GF-D8 (cell line): ENCODE measurements at places on chromosomes 1 and 21.

GRCh38 chr1:25990251-25990650, 7.6 kb downstream of the PAFAH2 start:
- no peak for DNase-seq

DNA sequence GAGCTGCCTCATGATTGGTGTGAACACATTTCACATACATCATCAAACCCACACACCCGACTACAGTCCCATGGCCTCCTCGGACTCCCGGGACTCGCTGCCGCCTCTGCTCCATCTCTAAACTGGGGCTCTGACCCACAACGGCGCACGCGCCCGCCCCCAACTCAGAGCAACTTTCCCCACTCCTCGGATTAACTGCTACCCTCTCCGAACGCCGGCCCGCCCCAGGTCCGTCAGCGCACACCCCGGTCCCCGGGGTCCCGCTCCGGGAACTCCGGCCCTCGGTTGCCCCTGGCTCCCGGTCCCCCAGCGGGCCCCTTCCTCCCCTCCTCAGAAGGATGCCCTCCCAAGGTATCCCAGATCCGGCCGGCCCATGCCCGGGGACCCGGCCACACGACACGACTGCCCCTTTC, 740 bp downstream of the DSTYK start:
- no peak for DNase-seq

DNA sequence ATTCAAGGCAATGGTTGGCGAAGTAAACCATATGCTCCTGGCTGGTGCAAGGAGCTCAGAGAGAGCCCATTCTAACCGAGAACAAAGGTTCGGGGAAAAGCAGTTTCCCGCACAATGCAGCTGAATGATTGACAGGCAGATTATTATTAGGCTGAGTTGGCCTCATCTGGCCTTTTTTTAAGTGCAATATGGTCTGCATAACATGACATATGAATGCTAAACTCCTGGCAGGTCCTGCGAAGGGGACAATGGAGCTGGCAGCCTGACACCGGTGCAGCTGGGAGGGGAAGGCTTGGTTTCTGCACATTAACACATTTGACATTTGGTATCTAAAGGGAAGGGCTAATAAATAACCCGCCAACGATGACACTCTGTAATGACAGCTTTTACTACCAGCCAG, 92.0 kb downstream of the MIS18A start:
- DNase-seq: no peak

GRCh38 chr1:150151291-150152181, 1.8 kb downstream of the PLEKHO1 start:
- DNase-seq: no peak

- peak; percentile 51 for DNase-seq
These were observed 40.1 kb upstream of the HMCN1 start for GRCh38 chr1:185694081-185694480.

DNA sequence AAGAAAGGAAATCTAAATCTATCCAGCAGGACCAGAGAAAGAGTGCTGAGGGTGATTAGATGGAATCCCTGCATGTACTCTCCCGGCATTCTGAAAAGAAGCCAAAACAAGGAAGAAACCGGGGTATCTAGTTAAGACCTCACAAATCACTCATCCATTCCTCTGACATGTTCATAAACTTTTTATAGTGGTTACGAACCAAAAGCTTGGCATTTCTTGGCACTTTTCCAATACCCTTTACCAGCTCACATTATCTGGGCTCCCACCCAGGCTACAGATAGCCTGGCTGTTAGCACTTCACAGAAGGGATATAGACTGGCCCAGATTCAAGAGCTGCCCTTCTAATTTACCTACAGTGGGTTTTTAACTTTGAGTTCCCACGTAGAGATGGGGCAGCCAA, 1.8 kb upstream of the C1orf74 start:
- DNase-seq: no peak

GRCh38 chr1:149916898-149917252, 769 bp downstream of the SV2A start:
- DNase-seq: no peak

DNA sequence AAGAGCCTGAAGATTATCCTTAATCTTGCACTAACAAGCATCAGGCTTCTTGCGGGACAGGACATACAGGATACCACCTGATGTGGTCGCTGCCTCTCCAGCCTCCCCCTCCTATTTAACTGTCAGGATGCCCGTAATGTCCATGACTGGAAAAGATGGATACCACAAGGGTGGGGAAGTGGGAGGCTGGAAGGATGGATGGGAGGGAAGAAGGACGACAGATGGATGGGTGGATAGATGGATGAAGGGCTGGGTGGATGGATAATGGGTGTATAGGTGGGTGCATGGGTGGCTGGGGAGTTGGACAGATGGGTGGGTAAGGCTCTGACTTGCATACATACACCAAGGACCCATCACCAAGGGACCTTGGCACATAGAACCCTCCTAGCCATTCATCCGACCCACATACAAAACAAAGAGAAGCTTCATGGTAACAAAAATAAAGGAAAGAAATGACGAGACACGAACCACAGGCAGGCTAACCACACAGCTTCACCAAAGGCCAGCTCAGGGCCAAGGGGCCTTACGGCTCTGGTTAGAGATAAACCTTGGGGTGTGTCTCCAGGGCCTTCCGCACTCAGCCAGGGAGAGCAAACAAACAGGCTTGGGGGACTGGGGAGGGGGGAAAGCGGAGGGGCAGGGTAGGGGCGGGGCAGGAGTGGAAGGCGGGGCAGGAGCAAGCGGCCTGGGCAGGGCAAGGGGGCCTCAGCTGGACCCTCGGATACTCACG, 50.5 kb downstream of the HSPG2 start:
- no peak for DNase-seq

DNA sequence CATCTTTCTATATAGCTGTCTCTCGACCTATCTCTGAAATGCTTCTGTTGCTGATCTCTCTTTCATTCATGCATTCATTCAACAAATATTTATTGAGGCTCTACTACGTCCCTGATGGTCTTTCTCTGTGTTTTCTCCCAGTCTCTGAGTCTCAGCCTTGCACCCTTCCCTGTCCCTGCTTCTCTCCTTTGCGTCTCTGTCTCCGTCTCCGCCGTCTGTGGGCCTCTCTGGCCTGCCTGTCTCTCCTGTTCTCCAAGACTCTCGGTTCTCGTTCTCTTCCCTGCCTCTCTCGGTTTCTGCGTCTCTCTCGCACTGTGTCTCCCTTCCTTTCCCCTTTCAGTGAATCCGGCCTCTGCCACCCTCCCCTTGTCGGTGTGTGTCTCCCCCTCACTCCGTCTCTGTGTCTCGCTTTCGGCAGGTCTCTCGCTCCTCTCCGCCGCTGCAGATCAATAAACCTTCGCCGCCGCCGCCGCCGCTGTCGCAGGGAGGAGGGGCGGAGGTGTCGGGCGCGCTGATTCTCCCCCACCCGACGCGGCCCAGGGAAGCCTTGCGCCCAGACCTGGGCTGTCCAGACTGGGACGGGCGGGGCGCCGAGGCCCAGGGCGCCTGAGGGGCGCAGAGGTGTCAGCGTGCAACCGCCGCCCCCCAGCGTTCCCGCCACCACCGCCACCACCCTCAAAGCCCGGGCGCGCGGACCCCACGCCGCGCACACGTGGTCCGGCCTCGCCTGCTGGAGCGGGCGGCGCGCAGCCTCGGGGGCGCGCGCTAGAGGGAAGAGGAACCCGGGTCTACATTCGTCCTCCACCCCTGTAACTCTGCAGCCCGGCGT, 3.0 kb downstream of the EFNA3 start:
- DNase-seq: peak; percentile 32

DNA sequence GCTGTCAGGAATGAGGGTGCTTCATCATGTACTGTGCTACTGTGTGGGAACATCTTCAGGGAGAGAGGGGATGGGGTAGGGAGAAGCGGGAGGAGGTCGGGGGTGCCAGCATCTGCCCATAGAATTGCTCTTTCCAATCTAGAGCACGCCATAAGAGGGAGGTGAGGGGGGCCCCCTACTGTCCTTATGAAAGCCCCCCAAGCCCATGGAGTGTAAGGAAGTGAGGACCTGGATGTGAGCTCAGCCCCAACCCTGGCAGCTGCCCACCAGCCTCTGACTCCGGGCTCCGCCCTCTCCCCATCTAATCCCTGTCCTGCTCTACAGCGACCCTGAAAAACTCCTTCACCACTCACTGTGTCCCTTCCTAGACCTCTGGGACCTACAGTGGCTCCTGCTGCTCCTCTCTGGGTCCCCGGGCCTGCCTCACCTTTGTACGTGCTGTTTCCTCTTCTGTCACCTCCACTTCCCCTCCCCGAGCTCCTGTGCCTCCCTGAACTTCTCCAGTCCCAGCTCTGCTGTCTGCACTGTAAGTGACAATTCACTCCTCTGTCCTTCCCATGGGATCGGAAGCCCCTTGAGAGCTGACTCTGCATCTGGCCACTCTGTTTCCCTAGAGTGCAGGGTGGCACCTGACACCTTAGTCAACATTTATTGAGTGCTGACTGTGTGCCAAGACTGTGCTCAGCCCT, 269.4 kb downstream of the PTPRU start:
- DNase-seq: no peak

DNA sequence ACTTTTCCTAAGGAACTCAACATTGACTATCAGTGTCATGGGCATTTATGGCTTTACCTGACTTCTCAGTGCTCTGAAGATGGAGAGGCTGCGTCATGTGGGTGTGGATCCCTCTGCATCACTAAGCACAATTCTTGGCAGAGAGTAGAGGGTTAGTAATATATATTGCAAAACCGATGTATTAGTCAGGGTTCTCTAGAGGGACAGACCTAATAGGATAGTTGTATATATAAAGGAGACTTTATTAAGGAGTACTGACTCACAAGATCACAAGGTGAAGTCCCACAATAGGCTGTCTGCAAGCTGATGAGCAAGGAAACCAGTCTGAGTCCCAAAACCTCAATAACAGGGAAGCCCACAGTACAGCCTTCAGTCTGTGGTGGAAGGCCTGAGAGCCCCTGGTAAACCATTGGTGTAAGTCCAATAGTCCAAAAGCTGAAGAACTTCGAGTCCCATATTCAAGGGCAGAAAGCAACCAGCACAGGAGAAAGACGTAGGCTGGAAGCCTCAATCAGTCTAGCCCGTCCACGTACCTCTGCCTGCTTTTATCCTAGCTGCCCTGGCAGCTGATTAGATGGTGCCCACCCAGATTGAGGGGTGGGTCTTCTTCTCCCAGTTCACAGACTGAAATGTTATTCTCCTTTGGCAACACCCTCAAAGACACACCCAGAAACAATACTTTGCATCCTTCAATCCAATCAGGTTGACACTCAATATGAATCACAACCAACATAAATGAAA, 159.7 kb upstream of the NRIP1 start:
- DNase-seq: no peak

- no peak for DNase-seq
These were observed at the start of gene ZBTB8B for GRCh38 chr1:32464716-32465577. ZBTB8B (plus strand) TSS chr1:32465072; CDS start chr1:32470625, 5,553 bp downstream.

- peak; percentile 4 for DNase-seq
These were observed 140.1 kb upstream of the FMN2 start for GRCh38 chr1:239951511-239952140.
